ENCODE measurements at places on chromosomes 11 and 22.

DNA sequence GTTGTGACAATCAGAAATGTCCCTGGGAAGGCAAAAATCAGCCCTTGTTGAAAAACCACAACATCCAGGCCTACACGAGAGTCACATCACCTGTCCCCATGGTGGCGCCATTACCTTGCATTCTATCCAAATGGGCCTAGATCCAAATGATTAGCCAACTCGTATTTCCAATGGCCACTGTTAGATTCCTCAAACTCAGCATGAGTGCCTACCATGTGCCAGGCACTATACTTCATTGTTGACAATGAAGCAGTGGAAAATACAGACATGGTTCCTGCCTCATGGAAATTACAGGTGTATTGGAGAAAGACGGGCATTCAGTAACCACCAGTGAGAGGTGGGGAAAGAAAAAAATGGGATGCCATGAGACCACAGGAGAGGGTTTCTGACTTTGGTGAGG lies 29.8 kb upstream of the CREB3L1 start:
- no peak for DNase-seq

DNA sequence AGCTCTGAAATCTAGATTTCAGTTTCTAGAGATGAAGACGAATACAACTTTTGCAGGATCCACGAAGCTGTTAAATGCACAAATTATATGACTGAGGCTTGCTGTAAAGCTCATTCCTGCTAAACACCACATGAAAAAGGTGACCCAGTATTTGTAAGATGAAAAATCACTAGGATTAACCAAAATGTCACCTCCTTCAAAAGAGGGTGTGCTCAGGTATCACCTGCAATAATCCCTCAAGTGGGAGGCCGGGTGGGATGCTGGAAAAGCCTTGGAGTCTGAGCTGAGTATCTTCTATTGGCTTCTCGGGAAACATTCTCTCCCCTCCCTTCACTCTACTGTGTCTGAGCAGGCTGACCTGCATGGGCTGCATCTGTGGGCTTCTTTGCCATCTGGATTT lies 195.8 kb downstream of the NELL1 start:
- no peak for DNase-seq

- no peak for DNase-seq
These were observed 10.8 kb downstream of the IFITM10 start for GRCh38 chr11:1739576-1739975.

GRCh38 chr11:73177778-73178539 lies 35.8 kb upstream of the FCHSD2 start:
- DNase-seq: peak; percentile 63

DNA sequence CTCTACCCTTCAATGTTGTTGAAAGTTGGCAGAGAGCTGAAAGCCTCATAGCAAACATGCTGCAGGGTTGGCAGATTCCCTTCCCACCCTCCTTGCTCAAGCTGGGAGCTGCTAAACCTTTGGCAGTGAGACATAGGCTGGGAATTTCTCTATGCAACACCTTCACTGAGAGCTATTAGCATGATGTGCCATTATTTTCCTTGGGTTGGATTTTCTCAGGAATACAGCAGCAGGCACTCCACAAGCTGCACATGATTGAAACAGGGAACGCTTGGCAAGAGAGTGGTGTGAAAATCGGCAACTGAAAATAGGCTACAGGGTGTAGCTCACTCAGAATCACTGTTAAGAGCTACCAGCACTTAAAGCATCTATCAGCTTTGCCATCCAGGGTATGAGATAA lies 9.6 kb upstream of the ALKBH3 start:
- DNase-seq: no peak

DNA sequence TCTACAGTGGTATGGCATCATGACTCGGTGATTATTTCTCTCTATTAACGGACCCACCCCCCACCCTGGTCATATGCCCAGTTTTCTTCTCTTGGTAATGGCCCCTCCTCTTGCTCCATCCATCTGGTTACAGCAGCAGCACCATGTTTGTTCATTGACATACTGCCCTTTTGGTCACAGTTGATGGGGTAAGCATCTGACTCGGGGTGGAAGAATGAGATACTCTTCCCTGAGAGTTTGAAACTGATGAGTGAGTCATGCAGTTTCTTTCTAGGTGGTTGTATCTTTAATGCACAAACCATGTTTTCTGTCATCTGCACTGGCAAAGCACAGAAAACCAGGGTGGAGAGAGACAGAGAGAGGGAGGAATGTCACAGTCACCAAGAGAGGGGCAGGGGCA lies 126.0 kb downstream of the SYN3 start:
- DNase-seq: peak; percentile 68

GRCh38 chr11:103842191-103842590 lies 194.2 kb upstream of the DDI1 start:
- no peak for DNase-seq

GRCh38 chr11:8016440-8016839 lies 29.3 kb downstream of the EIF3F start:
- DNase-seq: no peak

DNA sequence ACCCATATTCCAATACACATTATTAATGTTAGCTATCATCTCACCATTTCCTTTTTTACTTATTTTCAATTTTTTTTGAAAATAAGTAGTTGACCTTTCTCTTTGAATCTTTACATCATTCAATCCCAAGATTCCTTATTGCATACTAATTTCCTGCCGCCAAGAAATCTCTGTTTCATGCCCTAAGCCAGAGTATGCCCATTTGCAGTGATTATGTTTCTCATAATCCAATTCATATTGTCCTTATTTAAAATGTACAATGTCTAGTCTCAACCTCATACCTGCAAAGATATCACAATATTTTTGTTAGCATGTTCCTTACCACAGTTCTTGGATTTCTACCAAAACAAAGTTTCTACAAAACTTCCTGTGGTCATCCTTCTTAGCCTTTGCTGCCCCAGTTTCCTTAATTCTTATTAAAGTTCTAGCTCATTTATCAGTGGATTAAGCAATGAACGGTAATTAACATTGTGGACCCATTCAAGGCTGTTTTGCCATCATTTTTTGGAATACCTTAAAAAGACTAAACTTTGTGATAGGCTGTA lies 75.3 kb downstream of the CD44 start:
- DNase-seq: no peak

GRCh38 chr22:42156121-42156520 lies 25.5 kb upstream of the CYP2D6 start:
- no peak for DNase-seq

GRCh38 chr11:114315749-114316368 lies 19.7 kb downstream of the NNMT start:
- DNase-seq: no peak

DNA sequence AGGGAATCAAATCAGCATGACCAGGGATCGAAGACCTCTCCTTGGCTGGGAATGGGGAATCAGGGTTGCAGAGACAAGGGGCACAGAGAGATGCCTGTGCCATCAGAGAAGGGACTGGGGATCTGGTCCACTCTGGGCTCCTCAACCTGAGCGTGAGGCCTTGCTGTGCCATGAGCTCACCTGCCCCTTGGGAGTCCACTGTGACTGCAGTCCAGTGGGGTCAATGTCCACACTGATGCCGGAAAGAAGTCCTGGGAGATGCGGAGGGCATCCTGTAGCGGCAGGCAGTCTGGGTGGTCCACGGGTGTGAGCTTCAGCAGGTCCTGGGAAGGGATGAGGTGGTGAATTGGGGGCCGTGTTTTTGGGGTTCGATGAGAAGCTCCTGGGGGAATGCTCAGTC lies 7.3 kb upstream of the RGL4 start:
- no peak for DNase-seq

GRCh38 chr22:32494971-32495370 lies 20.4 kb downstream of the FBXO7 start:
- DNase-seq: no peak

DNA sequence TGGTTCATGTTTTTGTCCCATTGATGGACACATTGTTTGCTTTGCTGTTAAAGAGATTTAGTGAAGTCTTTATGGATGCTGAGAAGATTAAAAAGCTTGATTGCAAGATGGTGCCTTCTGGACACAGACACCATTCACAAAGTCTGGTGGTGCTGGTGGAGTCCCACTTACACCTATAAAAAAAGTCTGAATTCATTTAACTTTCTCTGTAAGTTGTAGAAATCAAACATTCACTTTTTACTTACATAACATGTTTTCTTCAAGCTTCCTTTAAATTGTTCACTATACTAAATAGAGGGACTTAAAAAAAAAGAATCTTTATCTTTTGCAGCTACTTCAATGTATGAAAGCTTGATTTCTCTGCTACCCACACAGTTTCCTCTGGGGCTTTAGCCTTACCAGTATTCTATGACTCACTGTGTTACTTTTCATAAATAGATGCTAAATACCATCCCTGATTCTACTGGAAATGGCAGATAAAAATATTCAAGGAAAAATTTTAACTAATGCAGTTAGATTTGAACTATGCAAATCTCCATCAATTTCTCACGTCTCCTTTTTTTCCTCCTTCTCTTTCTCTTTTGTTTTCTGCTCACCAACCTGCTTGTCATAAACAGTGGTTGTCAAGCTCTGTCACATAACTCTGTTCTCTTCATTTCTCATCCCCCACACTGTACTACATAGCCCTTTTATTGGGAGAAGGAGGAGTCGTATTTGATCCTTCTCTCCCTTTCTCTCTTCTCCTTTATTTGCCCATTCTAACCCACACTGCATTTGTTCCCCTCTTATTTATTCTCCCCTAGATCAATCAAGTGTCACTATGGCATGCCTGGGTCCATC lies 89.7 kb downstream of the FAM76B start:
- no peak for DNase-seq

DNA sequence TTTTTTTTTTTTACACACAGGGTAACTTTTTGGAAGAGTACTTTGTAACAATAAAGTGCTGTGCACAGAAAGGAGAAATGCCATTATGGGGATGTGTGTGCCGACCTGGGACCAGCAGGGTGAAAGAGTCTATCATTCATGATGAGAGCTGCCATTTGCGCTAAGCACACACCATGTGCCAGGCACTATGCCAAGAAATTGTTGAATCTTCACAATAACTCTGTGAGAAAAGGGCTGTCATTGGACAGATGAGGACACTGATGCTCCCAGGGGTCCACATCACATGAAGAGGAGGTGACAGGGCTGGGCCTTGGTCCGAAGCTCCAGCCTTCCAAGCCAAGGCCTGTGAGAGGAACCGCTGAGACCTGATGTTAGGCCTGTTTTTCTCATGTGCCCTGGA lies 5.6 kb downstream of the DUSP18 start:
- no peak for DNase-seq

- DNase-seq: no peak
These were observed 179.6 kb downstream of the MPPED1 start for GRCh38 chr22:43591380-43591779.

GRCh38 chr11:32116668-32117067 lies 25.8 kb downstream of the RCN1 start:
- DNase-seq: no peak

- no peak for DNase-seq
These were observed 233.6 kb downstream of the BRD1 start for GRCh38 chr22:49594078-49594477.

- DNase-seq: no peak
These were observed 43.3 kb upstream of the WEE1 start for GRCh38 chr11:9530020-9530621.

DNA sequence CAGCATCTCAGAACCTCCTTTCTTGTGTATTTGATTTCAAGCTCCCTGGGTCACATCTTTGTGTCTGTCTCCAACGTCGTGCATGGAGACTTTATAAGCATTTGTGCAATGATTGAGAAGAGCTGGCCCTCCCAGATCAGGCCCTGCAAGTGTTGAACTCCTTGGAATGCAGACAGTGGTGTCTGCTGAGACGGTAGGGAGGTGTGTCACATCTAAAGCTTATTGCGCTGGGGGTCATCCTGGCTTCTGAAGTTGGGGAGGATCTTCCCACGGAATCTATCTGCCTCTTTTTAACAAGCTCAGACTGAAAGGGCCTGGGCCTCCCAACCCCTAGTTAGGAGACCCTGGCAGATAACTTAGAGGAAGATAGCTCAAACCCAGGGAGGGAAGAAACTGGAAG lies 6.7 kb downstream of the APLNR start:
- DNase-seq: no peak

GRCh38 chr22:50039669-50040443 lies 18.2 kb downstream of the TTLL8 start:
- DNase-seq: no peak

- DNase-seq: no peak
These were observed 12.1 kb downstream of the GATD1 start for GRCh38 chr11:765025-765801.

DNA sequence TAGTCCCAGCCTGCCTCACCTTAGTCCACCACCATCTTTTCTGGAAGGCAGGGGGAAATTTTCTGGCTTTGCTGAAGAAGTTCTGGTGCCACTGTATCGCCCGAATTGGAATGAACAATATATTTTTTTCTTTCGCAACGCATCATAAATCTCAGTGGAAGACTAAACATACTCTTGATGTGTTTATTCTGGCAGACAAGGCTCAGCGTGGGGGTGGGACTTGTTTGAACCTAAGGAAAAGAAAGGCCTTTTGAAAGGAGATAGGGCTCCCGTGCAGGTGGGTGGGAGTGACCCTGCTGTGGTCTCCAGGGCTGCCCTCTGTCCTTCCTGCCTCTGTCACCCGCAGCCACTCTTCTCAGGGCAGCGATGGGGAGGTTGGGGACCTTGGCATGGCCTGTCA lies 42.5 kb downstream of the CD82 start:
- DNase-seq: no peak

DNA sequence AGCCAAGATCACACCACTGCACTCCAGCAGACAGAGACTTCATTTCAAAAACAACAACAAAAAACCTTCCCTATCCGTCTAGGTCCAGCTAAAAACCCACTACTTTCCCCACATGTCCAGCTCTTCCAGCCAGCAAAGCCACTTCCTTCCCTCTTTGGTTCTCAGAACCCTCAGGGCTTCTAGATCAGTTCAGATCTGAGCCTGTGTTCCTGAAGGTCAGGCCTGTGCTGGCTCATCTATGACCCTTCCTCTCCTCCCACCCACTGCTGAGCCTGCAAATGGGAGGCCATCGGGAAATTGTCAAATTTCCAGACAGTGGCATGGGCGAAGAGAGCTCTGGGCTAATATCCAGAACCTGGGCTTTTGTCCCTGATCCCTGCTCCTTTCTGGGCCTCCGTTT lies 37.8 kb downstream of the SLCO2B1 start:
- no peak for DNase-seq

- no peak for DNase-seq
These were observed 47.2 kb downstream of the MCHR1 start for GRCh38 chr22:40726514-40726913.

- no peak for DNase-seq
These were observed at the start of gene C11orf52 for GRCh38 chr11:111918390-111919256. Gene C11orf52 (plus strand): TSS chr11:111918913. CDS start chr11:111918973, 60 bp downstream.

- DNase-seq: no peak
These were observed 25.8 kb downstream of the LRP5 start for GRCh38 chr11:68338051-68338780.

All from fibroblast of skin of left quadriceps (primary cell).